ENCODE measurements at places on chromosomes 3 and 15.

DNA sequence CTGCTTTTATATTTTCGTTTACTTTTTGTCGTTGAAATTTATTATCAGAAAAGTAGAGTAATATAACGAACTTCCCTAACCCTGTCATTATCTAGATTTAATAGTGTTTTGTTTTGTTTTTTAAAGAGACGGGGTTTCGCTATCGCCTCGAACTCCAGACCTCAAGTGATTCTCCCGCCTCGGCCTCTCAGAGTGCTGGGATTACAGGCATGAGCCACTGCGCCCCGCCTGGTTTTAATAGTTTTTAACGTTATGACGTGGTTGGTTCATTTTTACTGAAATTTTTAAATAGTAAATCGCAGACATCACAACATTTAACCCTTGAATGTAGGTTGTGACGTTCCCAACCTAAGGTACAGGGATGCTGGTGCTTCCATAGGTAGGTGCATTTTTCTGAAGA, 1.0 kb downstream of the NGRN start:
- DNase-seq: no peak

- no peak for DNase-seq
Observed at GRCh38 chr3:48596157-48596556, 1.0 kb upstream of the COL7A1 start.

DNA sequence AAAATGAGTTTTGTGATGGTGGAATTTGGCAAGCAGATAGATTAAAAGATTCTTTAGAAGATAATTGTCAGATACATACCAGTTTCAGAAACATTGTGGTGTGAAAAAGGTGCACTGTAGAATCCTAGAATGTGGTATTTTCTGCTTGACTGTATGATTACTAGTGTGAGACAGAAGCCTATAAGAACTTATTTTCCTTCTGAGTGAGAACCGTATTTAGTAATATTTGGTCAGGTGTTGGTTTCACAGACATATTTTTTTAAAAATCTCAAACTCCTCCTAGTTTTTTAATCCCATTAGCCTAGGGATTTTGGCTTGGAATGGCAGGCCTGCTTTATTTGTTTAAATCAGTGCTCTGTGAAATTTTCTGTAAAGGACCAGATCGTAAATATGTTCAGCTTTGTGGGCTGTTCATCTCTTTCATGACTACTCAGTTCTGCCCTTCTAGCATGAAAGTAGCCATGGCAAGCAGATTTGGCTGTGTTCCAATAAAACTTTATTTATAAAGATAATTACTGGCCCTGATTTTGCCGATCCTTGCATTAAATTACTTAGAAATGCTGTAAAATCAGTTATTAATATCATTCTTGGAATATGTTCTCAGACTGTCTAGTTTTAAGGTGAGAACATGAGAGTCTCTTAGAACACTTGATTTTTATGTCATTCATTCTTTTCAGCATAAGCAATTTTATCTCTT, 205.1 kb downstream of the ITPR1 start:
- no peak for DNase-seq

DNA sequence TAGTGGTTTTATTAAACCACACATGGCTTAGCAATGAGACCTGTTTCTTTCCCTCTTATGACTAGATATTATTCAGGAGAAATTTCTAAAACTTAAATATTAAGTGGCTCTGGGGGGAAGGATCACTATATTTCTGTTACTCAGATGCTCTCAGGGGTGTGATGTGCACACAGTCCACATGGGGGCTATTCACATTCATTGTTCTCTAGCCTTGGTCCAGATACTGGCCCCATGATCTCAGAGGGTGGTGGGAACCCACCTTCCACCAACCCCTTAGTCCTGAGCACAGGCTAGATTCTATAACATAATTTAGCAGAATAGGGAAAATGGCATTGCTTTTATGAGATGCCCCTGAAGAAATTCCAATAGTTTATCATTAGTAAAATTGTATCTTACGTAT, 149.0 kb upstream of the ST8SIA2 start:
- no peak for DNase-seq

- no peak for DNase-seq
Observed at GRCh38 chr3:168044049-168044448, 51.7 kb downstream of the GOLIM4 start.

GRCh38 chr3:194322678-194323211, 28.4 kb downstream of the CPN2 start:
- DNase-seq: peak; percentile 10

DNA sequence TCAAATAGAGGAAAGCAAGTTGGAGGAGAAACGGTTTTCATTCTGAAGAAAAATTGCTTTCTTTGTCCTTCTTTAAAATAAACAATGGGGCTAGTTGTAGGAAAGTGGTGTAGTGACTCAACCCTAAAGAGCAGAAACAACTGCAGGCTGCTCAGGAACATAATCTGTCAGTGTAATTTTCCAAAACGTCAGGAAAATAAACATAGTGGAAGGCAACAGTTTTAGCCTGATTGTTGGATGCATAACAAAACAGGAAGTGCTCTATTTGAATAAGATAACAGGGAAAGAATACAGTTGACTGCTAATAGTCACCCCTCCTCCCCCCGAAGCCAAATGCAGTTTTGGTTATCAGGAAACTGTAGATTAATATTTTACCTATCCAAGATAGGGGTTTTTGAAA, 167.6 kb downstream of the ECT2 start:
- DNase-seq: no peak

DNA sequence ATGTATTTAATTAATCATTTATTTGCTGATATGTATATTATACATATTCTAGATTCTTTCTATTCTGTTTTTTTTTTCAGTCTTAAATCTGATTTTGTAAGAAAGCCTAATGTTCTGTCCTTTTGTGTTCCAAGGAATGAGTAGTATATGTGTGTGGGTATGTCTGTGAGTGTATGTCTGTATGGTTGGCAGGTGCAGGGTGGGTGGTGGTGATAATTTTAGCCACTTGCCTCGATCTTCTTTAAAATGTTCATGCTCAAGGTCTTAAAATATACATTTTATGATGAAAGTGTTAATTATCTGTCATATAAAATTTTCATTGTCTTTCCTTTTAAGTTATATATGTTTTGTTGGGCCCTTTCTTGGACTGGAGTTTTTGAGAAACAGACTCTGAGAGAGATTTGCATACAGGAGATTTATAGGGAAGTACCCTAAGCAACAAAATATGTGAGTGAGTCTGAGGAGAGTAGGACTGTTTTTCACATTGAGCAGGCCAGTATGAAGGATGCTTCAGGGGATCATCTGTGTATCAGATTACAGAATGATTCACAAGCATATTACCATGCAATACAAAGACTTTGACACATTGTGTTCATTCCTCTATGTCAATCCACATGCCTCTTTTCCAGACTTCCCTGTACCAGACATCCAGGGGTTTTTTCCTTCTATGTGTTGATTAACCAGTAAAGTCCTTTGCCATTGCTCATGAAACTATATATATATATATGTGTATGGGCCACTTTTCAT, 211.0 kb upstream of the DPPA4 start:
- DNase-seq: no peak

DNA sequence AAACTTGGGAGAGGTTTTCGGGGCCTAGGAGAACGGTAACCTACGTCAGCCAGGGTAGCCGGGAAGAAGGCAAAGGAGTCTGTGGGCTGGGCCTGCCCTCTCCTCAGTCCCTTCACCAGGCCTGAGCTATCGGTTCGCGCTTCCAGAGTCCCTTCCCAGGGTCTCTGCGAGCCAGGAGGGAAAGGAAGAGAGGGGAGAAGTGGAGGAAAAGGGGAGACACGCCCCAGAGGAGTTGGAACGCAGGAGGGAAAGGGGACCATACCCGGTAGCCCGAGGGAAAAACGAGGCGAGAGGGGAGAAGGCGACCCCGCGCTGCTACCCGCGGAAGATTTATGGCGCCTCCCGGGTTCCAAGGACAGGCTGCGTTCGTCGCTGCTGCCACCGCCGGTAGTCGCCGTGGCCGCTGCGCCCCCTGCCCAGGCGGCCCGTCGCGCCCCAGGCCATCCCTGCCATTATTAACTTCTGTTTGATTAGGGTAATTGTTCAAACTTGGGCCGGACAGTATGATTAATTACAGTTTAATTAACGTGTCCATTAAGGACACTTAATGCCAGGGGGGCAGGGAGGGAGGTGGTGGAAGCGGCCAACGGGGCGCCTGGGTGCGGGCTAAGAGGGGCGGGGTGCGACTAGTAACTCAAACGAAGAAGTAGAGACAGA, 3.4 kb upstream of the SKOR1 start:
- DNase-seq: no peak

DNA sequence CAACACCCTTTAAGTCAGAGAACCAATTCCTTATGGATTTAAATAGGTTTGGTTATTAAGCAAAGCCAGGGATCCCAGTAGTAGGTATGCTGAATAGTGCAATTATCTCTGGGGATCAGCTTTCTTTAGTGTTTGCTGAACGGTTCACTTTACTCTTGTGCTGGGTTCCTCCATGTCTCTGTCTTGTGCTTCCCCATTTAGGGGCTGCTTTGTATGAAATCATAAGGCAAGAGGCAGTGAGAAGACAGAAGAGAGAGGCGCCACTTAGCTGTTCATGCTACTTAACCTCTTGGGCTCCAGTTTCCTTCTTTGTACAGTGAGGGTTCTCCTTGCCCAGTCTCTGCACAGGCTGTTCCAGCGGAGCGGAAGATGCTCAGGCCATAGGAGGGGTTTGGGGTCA, 3.5 kb downstream of the ST6GAL1 start:
- DNase-seq: no peak

DNA sequence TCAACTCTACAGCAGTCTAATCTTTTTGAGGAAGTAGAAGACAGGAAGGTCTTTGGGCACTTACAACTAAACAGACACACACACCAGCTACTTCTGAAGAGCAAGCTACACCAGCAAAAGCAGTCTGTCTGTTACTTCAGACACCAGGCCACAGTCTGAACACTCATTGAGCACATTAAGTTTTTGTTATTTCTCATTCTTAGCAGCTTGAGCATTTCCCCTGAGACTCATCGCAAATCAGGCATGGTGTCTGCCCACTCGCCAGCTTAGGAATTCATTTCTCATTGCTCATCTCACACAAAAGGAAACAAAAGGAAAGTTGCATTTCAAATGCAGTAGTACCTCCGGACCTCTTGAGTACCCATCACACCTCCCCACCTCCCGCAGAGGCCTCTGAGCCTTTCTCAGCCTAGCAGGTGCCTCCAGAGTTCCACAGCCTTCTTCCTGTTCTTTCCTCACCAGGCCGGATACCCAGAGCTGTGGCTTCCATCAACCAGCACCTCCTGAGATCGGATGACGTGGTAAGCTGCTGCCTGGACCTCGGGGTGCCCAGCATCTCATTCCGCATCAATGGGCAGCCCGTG, 302.0 kb downstream of the RYR3 start:
- peak; percentile 42 for DNase-seq

- no peak for DNase-seq
Observed at GRCh38 chr3:149296972-149297371, 36.5 kb downstream of the TM4SF18 start.

- DNase-seq: no peak
Observed at GRCh38 chr3:195178124-195178910, 92.6 kb downstream of the XXYLT1 start.

DNA sequence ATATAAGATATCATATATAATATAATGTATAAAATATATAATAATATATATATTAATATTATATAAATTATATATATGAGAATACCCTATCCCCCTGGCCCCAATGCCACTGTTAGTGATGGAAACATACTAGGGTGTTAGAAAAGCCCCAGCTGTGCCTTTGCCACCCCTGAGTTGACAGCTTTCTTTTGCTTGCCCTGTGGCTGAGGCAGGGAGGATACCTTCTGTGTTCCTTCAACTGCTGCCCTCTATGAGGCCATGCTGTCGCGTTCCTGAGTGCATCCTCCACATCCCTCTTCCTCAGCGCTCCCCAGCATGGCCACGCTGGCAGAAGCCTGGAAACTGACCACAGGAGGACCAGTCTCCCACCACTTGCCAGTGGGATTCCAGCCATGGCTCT, 26.3 kb downstream of the FAN1 start:
- no peak for DNase-seq

DNA sequence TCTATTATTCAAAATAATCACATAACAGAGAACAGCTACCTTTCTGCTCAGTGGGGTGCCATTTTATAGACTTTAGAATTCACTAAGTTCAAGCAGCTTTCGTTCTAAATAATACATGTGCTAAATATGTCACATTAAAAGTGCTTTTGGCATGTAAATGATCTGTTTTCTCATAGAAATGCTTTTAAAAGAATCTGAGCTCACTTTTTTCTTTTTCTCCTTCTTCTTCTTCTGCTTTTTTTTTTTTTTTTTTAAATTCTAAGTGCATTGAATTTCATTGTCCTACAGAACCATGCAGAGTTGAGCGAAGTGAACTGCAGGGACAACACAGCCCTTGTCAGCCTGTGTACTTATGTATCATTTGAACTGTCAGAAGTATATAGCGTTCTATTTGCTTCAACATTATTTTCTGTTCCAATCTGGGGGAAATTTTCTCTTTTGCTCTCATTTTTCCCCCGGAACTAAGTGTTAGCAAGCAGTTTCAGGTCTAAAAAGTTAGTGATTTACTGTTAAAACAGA, 193.8 kb upstream of the TMCO5A start:
- DNase-seq: no peak

- no peak for DNase-seq
Observed at GRCh38 chr3:11371747-11372146, 99.5 kb downstream of the ATG7 start.

DNA sequence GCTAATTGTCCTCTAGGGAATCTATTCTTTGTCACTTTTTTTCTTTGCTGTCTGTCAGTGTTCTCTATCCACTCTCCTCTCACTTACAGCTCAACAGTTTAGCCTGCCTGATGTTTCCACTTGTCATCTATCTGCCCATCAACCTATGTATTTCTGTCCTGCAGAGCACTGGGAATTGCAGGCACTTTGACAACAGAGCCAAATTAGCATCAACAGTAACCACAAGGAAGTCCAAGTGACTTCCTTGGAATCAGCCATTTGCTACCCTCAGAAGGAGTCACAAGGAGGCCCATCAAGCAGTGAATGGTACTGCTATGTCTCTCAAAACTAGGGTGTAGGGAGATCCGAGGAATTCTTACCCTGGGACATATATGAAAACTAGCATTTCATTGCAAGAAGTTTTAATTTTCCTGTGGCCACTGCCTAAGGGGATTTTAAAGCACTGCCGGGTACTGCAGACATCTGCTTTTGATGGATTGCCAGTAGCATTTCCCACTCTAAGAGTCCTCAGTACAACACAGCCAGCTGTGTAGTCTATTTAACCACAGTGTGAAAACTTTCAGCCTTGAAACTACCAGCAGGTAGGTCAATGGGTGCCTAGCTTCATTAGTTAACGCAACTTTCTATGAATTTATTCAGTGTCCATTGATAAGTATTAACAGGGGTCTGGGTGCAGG, 898.8 kb downstream of the NTRK3 start:
- peak; percentile 17 for DNase-seq

DNA sequence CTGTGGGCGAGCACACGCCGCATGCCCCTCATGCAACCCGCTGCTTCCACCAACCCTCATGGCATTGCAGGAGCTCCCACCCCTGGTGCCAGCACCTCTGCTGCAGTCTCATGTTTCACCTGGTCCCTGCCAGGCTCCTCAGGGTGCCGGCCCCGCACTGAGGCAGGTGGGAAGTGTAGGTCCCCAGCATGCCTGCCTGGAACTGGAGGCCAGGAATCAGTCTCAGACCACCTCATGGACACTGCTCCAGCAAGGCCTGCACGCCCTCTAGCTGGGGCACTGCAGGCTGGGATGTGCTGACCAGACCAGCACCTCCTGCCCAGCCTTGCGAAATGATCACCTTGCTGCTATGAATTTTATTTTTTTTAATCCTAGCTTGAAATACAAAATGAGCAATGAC, 39.1 kb downstream of the OCA2 start:
- no peak for DNase-seq

GRCh38 chr3:182078316-182078715, 366.6 kb downstream of the SOX2 start:
- no peak for DNase-seq

GRCh38 chr15:51128701-51129100, 34.0 kb upstream of the TNFAIP8L3 start:
- no peak for DNase-seq

Measured in NCI-H2171 treated with DMSO at 0.1 percent for 48 hours (cell line).